ENCODE measurements at places on chromosomes 5 and 9.

DNA sequence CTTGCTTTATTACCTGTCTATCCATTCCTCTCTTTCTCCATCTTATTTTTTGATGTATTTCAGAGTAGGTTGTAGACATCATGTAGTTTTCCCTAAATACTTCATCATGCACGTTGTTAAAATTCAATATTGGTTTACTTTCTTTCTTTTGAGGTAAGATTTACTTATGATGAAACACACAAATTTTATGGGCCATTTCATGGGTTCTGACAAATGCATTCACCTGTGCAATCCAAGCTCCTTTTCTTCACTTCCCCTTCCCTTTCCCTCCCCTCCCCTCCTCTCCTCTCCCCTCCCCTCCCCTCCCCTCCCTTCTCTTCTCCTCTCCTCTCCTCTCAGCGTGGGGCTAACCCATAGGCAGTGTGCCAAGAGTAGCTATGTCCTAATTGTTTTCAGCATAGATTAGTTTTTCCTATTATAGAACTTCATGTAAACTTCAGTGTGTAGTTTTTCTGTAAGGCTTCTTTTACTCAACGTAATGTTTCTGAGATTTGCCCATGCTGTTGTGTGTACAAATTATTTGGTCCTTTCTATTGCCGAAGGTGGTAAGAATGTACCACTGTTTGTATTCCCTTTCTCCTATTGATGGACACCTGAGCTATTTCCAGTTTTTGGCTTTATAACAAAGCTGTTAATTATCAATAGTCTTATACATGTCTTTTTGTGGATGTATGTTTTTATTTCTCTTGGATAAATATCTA, 92.9 kb upstream of the CLINT1 start:
- no peak for DNase-seq

GRCh38 chr9:38694676-38695075, 25.3 kb downstream of the FAM240B start:
- peak; percentile 68 for DNase-seq

DNA sequence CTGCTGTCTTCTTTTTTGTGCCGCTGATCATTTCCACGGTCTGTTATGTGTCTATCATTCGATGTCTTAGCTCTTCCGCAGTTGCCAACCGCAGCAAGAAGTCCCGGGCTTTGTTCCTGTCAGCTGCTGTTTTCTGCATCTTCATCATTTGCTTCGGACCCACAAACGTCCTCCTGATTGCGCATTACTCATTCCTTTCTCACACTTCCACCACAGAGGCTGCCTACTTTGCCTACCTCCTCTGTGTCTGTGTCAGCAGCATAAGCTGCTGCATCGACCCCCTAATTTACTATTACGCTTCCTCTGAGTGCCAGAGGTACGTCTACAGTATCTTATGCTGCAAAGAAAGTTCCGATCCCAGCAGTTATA, 17.1 kb downstream of the F2R start:
- DNase-seq: no peak

- no peak for DNase-seq
Observed at GRCh38 chr5:109681763-109682162, 8.0 kb upstream of the MAN2A1 start.

DNA sequence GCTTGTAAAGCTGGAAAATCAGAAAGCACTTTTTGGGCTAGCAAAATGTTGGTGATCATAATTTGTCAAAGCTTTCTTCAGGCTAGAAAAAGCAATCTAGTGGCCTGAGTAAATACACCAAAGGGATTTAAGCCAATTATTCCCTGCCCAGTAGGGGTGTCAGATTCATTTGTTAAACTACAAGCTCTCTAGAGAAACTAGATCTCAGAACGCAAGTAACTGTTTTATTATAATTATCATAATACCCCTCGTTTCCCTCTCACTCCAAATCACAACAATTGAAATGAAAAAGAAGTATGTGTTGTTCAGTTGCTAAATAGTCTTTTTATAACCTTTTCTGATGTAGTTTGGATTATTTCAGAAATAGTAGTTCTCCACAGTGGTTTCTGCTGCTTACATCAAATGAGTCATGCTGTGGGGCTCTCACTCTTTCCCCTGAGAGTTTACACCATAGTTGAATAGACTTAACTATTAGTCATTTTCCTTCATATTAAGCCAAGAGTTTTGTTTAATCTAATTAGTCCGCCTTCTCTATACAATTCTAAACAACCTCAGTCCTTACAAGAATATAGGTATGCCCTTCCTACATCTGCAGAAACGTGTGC, 918.6 kb upstream of the DMAC1 start:
- DNase-seq: no peak

DNA sequence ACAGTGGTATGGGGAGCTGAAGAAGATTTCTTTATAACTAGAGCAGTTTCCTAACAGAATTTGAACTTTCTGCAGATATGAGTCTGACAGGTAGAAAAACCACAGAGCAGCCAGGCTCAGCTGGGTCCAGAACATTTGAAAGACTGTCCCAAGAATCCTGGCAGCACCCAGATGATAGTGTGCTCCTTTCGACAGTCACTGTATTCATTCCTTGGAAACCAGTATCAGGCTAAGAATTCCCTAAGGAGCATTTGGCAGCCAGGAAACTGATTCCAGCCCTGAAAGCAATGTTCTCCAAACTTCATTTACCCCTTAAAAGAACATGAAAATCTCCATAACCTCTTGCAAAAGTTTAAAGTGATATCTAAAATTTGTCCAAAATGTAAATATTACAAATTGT, 123.0 kb upstream of the MTAP start:
- DNase-seq: no peak

- no peak for DNase-seq
Observed at GRCh38 chr5:60280943-60281342, 387.4 kb upstream of the PDE4D start.

DNA sequence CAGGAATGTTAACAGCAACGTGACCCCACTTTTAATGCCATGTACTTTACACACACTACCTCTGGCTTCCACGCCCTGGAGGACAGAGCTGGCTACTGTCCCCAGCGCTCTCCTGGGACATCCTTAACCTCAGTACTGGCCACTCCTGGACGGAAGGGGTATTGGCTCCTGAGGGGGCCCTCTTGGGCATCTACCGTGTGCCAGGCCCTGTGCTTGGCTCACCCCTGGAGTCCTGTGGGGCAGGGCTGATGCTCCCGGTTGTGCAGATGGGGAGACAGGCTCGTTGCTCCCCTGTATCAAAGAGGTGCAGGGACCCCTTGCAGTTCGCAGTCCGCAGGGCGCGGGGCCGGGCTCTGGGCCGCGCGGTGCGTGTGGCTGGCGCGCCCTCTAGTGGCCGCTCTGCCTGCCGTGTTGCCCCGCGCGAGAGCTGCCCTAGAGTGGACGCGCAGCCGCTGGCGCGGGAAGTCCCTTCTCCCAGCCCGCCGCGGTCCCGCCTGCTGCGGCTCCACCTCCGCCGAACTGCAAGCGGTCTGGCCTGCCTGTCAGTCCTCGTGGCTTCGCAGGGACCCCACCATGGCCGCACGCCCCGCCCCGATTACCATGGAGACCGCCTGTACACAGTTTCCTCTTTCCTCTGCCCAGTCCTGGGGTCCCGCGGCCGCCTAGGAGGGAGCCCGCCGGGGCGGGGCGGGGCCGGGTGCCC, at the start of gene WDR38:
Gene WDR38, plus strand, starts transcription at position 632 of the 703 bp plus-strand sequence. CDS start 72 bp downstream, outside the sequence.
- DNase-seq: peak; percentile 55

- DNase-seq: no peak
Observed at GRCh38 chr5:128193665-128194390, 110.3 kb downstream of the SLC12A2 start.

GRCh38 chr5:103259705-103260355, 1.3 kb downstream of the MACIR start:
- peak; percentile 60 for DNase-seq

DNA sequence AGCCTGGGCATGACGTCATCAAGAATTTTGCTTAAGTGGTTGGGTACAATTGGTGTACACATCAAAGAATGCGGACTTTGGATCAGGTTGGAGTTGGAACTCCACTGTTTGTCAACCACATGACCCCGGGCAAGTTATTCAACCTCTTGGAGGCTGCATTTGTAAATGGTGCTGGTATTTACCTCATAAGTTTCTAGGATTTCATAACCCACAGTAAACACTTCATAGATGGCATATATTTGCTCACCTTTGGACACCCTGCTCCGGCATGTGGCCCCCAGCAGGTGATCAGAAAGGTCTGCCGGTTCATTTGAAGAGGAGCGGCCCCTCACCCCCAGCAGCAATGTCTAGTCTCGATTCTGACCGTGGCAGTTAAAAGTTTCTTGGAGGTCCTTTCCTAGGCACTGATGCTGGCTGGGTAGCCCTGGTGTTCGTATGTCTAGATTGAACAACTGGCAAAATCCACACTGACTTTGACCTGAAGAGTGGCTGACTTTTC, 60.6 kb downstream of the IL6ST start:
- DNase-seq: no peak
